ENCODE measurements at places on chromosomes 7 and 10.
A peak's percentile ranks its signal among the peaks of the same experiment; 100 is the strongest.

DNA sequence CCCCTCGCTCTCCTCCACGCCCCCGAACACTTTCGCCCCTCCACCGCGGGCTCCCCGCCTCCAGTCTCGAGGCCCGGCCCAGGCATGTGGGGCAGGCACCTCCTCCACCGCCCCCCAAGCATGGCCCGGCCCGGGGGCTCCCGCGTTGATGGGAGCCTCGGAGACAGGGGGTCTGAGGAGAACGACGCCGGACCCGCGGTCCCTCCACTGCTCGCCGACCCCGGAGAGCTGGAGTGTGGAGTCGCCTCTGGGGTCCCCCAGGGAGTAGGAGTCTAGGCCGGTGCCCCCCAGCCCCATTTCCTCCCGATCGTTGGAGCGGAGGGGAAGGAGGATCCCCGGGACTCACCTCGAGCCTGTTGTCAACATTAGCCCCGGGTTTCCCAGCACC, 206 bp downstream of the UPF2 start:
- no peak for DNase-seq

DNA sequence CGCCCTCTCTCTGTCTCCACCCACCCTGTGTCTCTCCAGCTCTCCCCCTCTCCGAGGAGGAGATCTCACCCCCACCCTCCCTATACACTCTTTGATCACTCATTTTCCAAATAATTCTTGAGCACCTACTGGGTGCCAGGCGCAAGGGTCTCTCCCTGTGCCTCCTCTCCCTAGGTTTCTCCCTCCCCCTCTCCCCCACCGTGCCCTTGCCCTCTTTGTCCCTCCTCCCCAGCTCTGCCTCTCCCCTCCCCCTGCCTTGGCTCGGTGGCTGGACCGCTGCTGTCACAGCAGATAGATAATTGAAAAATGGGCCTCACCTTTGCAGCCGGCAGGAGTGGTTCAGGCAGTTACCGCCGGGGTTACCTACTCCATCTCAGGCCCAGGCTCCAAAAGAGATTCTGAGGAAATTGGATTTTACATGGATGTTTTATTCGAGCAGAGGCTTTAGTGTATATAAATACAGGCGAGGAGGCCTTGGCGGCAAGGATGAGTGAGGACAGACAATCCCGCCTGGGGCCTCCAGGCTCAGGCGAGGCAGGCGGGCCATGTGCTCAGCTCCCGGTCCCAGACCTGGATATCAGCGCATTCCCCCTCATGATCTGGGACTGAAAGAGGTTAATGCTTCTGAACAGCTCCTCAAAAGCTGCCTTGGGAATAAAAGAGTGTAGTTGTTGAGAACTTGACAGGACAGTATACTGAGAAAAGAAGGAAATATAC, 60.8 kb upstream of the BTRC start:
- peak; percentile 82 for DNase-seq

GRCh38 chr7:116334555-116334954, 124.2 kb downstream of the TES start:
- no peak for DNase-seq

DNA sequence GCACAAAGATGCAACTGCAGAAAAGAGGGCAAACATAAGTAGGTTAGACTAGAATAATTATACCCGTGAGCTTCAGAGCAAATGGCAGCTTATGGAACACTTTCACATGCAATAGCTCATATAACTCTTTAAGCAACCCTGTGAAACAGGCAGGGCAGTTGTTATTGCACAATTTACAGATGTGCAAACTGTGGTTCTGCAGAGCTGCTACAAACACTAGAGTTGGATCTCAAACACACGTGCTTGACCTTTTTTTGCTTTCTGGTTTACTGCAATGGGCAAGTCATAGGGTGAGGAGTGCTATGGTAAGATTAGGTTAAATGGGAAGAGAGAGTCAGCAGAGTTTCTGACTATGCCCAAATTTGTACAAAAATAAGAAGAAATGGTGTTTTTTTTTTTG, 610.8 kb downstream of the GATA3 start:
- DNase-seq = no peak

DNA sequence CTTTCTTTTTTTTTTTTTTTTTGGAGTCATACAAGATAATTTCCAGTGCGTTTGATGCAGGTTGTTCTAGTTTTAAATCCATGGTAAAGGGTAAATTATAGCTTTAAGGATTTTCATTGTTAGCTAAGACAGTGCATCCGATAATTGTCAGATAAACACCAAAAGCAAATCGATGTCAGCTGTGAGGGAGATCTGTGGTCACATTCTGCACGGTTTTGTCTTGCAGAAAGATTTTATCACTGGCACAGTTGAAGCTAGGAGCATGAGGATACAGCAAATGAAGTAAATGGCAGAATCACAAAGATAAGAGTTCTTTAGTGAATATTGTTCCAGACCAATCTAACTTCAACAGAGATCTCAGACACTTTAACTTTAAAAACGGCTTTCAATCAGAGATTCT, 648.8 kb upstream of the COBL start:
- DNase-seq = peak; percentile 49

Data from SK-N-DZ (cell line).